ENCODE measurements at places on chromosomes 3 and 15. TPM values are rescaled to one million over a fixed set of nuclear protein-coding genes. Genes with fewer than 3 reads are reported as not detected.
A peak's percentile ranks its signal among the peaks of the same experiment; 100 is the strongest.

The GOLGA8T gene
- polyA plus RNA-seq: 0.28 TPM

The ENTPD3 gene
- 1.1 TPM for polyA plus RNA-seq

- no peak for DNase-seq
Observed at GRCh38 chr3:171430530-171430929, 29.7 kb downstream of the TNIK start.

DNA sequence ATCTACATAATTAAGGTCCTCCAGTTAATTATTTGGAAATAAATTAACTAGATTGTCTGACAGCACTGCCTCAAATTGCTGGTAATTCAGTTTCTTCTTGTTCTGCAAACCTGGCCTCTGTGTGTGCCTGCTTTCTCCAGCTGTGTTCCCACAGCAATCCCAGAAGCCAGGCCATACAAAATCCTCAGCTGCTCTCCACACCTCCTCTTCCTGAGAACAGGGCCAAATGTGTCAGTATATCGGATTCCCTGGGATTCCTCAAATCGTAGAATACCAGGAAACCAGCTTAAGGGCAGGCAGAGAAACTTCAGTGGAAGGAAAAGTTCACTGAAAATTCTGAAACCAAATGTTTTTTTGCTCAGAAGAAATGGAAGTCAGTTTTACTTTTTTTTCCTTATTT is 261.4 kb downstream of the ZMAT3 start:
- no peak for DNase-seq

DNA sequence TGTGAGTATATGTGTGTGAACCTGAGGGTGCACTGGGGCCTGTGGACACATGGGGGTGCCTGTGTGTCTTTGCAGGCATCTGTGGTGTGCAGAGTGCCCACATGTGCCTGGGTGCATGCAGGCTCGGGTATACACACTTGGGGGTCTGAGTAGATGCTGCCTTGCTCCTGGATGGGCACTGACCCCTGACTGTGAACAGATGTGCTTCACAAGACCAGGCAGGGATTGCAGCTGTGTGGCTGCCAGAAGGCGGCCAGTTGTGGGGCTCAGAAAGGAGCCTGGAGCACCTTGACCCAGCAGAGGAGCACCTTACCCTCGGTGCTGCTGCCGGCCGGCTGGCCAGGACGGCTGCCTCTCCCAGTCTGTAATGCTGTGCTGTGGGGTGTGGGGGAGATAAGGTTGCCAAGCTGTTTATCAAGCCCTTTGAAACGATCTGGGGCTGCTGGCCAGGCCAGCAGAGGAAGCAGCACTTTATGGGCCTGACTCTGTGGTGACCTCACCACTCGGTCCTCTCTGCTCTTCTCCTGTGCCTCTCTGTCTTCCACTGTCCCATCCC is 55.5 kb upstream of the MRPS22 start:
- peak; percentile 12 for DNase-seq

GRCh38 chr15:60389261-60390077 is 8.3 kb downstream of the ANXA2 start:
- DNase-seq: no peak

The CFAP20DC gene
- polyA plus RNA-seq: 0.73 TPM

The SNX4 gene
- 32.5 TPM for polyA plus RNA-seq

DNA sequence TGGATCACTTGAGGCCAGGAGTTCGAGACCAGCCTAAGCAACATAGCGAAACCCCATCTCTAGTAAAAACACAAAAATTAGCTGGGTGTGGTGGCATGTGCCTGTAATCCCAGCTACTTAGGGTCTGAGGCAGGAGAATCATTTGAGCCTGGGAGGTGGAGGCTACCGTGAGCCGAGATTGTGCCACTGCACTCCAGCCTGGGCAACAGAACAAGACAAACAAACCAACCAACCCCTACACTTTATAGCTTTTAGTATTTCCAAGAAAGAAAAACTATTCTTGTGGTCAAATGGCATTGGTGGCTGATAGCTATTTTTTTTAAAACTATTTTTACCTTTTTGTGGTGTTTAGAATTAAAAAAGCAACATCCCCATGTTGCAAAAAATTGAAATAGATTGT is 7.2 kb downstream of the TMEM45A start:
- no peak for DNase-seq

The PRR23A gene
- not detected for polyA plus RNA-seq

DNA sequence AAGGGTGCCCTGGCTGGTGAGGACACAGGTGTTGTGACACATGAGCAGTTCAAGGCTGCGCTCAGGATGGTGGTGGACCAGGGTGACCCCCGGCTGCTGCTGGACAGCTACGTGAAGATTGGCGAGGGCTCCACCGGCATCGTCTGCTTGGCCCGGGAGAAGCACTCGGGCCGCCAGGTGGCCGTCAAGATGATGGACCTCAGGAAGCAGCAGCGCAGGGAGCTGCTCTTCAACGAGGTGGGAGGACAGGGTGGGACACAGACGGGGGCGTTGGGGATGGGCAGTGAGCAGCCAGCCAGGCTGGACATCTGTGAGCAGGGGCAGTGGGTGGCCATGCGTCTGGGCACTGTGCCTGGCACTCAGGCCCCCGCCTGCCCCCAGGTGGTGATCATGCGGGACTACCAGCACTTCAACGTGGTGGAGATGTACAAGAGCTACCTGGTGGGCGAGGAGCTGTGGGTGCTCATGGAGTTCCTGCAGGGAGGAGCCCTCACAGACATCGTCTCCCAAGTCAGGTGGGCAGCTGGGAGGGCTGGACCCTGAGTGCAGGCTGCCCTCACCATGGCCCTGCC is 10.3 kb downstream of the ANKRD63 start:
- DNase-seq: no peak

The CLDN16 gene
- polyA plus RNA-seq: 28.4 TPM

The C3orf70 gene
- polyA plus RNA-seq: 0.69 TPM

The LRRC34 gene
- 5.7 TPM for polyA plus RNA-seq

DNA sequence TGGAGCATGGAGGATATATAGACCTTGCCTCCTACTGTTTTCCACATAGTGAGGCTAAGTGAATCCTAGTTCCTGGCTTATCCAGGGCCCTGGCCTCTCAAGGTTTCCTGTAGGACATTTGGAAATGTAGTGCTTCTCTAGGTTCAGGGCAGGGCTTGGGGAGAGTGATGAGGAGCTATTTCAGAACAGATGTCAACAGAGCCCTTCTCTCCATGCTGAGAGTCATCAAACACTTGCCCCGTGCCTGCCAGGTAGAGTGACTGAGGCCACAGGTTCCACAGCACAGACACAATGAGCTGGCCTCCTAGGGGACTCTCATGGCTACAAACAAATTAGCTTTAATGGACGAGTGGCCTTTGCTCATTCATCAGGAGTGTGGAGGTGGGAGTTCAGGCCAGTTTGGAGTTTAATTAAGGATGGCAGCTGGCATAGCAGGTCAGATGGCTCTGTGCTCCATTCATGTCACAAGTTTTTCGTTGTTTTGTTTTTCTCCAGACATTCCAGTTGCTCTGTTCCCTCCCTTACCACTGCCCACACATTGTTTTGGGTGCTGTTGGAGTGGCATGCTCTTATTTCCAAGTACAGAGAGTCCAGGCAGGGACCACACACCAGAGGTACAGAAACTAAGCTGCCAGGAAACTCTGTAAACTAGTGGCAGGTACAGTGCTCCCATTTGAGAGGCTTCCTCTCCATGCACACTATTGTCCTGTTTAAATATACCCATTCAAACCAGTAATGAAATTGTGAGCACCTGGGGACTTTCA is 189.8 kb downstream of the RYR3 start:
- peak; percentile 31 for DNase-seq

DNA sequence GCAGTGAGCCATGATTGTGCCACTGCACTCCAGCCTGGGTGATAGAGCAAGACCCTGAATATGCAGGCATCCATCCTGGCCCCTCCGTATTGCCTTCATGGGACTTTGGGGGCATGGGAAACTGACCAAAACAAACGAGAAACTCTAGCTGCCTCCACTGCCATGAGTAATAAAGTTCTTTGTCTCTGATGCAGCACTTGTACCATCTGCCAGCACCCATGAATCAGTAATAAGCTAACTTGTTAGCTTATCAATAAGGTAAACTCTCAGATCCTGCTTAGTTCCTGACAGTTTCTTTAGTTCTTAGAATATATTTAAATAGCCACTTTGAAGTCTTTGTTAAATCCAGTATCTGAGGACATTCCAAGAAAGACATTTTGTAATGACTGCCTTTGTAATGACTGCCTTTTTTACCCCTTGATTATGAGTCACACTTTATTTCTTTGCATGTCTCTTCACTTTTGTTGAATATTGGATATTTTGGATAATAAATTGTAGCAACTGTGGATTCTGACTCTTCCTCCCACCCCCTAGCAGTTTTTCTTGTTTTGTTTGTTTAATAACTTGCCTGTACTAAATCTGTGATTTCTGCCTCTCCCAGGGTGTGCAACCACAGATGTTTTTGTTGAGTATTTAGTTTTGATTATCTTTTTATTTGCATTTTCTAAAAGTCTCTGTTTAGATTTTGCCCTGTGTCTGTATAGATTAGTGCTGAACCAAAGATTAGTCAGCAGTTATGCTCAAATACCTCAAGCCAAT is 136.9 kb downstream of the HCN4 start:
- DNase-seq: no peak

- DNase-seq: no peak
Observed at GRCh38 chr15:49168016-49168415, 2.0 kb upstream of the GALK2 start.

DNA sequence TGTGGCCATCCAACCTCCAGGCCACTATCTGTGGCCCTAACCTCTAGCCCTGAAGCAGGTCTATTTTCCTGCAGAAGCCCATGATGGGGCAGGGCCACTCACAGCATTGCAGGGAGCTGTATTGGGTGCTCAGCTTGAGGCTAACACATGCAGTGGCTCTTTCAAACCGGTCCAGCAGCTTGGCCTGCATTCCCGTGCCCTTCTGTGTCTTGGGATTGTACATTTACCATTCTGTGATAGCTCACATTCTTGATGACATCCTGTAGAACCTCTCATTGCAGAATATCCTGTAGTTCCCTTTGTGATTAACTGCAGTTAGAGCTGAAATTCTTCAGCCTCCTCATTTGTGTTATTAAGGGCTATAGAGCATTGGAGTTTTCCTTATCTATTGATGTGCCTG is 60.8 kb upstream of the ANKRD34C start:
- DNase-seq: peak; percentile 22

DNA sequence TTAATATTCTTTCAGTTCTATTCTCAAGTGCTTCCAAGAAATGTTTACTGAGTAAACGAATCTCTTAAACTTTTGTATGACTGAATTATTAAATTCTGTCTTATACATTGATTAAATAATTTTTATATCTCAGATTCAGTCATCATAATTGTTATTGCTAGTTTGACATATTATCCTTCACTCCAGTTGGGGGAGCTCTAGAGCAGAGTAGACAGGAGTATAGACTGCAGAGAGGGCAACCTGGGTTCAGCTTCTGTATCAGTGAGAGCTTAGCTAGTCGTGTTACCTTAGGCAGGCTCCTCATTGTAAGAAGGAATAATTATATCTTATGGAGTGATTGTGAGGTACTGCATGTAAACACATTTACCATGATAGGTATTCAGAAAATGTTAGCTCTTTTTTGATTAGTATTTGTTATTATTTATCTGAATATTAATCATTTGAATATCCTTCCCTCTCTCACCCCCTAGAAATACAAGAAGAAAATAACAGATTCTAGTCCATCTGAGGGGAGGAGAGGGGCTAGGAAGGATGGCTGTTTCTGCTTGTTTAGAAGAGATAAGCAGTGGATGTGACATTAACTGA is 31.0 kb upstream of the ZCWPW2 start:
- DNase-seq: no peak

DNA sequence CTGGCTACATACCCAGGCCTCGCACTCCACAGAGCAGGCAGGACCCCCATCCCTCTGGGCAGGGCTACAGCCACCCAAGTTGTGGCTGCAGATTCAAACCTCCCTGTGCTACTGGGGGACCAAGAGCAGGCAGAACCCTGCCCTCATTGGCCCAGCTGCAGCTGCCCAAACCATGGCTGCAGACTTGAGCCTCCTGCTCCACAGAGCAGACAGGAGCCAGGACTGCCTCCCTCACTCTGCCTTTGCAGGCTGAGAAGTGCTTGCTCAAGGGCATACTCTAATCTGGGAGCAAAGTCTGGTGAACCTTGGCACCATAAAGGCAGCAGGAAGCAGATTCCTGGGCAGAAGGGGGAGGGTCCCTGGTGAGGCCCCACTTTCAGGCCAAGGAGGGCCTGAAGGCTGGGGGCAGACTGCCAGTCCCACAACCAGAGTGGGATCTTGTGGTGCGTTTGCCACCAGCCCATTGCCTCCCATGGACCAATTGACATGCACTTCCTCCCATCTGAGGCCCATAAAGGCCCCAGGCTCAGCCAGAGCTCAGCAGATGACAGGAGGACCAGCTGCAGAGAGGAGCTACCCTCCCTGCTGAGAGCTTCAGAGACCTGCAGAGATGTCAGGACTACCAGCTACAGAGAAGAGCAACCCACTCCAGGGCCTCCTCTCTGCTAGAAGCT is 64.2 kb upstream of the EPHA6 start:
- DNase-seq: no peak

- no peak for DNase-seq
Observed at GRCh38 chr3:94374439-94375161, 311.7 kb downstream of the NSUN3 start.

DNA sequence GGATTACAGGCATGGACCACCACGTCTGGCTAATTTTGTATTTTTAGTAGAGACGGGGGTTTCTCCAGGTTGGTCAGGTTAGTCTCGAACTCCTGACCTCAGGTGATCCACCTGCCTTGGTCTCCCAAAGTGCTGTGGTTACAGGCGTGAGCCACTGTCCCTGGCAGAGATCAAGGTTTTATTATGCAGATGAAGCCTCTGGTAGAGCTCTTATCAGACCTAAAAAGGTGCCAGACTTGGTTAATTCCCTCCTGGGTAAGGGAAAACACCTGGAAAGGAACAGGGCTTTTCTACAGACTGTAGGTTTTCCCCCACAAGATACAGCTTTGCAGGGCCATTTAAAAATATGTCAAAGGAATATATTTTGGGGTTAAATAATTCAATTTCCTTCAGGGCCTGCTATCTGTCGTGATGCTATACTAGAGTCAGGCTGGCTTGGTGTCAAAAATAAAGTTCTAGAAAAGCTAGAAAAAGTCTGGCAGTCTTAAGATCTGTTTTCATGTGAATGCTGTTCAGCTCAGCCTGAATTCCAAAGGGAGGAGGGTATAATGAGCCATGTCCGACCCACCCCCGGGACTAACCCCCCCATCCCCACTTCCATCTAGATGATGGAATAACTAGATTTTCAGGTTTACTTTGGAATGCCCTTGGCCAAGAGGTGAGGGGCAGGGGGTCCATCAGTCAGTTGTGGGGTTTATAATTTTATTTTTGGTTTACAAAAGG is 1.9 kb upstream of the BLOC1S6 start:
- DNase-seq: no peak

The FBXW12 gene
- not detected for polyA plus RNA-seq
